Left lobe of liver (tissue), 2 donors: ENCODE measurements at places on chromosomes 4 and X. TPM values are rescaled to one million over a fixed set of nuclear protein-coding genes. Genes with fewer than 3 reads are reported as not detected.

GRCh38 chr4:128387600-128388351 is 100.2 kb upstream of the PGRMC2 start:
- no peak for DNase-seq

DNA sequence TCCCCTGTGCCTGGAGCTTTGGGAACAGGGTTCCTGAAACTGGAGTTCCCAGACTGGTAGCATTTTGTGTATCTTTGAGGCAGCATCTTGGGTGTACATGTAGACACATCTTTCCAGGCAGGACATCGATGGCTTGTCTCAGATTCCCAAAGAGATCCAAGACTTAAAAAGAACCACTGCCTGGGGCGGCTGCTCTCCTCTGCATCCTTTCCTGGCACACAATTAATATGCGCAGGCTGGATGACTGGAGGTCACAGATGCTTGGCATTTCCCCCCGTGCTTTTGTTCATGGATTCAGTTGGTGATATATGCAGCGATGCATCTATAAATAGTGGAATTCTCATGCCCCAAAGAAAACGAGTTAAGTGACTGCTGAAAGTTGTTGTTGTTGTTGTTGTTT is 80.5 kb downstream of the CLDN34 start:
- no peak for DNase-seq

GRCh38 chrX:74297766-74298165 is 6.2 kb upstream of the ZCCHC13 start:
- no peak for DNase-seq

- DNase-seq: no peak
Measured at GRCh38 chrX:48939524-48940228, 17.7 kb downstream of the OTUD5 start.

DNA sequence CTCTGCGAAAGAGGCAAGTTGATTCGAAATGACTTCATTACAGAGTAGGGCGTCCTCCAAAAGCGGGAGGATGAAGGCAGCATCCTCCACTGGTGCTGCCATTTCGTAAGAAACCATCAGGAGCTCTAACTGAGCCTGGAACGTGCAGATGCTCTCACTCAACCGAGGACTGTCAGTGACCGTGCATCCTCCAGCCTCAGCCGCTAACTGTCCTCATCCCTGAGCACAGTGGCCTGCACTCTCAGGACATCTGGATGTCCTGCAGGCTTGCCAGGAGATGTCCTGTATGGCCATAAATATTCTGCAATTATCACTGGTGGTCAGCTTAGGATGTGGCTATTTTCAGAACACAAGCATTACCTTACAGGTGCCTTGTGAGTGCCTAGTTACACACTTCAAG is 107.1 kb upstream of the ADRA2C start:
- no peak for DNase-seq

MAGEB1 gene
- total RNA-seq: not detected

GRCh38 chr4:1668488-1668840 is 15.6 kb downstream of the FAM53A start:
- no peak for DNase-seq
